ENCODE measurements at places on chromosomes 1 and 21.

DNA sequence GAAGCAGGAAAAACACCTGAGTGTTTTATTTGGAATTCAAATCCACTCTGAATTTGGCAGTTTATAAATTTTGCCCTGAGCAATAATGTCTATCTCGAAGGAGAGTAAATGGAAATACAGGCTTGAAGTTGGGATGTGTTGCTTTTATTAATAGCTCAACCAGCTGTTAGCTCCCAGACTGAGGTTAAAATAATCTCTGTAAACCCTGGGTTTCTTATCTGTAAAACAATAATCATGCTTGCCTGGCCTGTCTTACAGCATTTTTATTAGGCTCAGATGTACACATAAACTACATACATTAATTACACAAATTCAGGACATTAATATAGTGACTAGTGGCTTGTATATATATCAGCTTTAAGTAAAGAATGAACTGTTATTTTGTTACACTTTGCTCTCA, 148.5 kb downstream of the GALNT2 start:
- DNase-seq, result no peak

- DNase-seq, result no peak
Observed at GRCh38 chr1:94624203-94624602, 82.6 kb upstream of the F3 start.

DNA sequence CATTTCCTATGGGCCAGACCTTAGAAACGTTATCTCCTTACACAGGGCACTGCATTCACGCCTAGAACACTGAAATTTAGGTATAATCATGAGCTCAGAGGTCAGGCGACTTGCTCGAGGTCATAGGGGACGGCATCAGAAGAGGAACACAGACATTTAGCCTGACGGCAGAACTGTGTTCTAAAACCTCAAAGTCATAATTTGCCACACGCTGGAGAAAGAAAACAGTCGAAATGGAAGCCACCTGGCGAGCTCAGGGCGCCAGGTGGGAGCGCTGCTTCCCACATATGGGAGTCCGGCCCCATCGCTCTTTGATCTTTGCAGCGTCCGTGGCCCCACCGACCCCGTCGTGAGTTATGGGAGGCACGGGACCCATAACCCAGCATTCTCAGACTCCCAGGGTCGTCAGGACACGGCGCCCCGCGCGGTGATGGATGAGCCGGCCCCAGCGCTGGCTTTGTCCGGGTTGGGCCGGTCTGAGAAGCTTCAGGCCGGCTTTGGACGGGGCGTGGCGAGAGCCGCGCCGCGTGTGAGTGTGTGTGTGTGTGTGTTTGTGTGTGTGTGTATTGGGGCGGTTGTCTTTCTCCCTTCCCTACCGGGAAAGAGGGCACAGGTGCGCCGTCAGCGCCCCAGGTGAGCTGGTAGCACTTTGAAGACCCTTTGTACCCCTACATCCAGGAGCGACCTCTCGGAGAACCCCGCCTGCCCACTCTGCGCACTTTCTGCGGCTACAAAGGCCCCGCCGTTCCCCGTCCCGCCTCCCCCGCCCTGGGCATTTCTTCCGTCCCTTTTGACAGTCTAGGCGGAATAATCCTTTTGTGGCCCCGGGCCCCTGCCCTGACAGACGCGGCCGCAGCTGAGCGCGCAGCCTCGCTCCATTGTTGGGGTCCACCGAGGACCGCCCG, 861 bp upstream of the DRAXIN start:
- DNase-seq, result no peak

DNA sequence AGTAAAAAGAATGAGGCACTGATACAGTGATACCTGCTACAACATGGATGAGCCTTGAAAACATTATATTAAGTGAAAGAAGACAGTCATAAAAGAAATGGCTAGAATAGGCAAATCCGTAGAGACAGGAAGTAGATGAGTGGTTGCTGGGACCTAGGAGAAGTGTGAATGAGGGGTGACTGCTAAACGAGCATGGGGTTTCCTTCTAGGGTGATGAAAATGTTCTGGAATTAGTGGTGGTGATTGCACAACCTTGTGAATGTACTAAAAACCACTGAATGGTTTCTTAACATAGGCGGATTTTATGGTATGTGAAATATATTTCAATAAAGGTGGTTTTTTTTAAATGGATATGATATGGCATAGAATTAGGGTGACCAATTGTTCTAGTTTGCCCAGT, 12.6 kb upstream of the SERINC2 start:
- DNase-seq, result no peak

- DNase-seq, result no peak
Observed at GRCh38 chr1:101144671-101145448, 92.0 kb upstream of the S1PR1 start.

DNA sequence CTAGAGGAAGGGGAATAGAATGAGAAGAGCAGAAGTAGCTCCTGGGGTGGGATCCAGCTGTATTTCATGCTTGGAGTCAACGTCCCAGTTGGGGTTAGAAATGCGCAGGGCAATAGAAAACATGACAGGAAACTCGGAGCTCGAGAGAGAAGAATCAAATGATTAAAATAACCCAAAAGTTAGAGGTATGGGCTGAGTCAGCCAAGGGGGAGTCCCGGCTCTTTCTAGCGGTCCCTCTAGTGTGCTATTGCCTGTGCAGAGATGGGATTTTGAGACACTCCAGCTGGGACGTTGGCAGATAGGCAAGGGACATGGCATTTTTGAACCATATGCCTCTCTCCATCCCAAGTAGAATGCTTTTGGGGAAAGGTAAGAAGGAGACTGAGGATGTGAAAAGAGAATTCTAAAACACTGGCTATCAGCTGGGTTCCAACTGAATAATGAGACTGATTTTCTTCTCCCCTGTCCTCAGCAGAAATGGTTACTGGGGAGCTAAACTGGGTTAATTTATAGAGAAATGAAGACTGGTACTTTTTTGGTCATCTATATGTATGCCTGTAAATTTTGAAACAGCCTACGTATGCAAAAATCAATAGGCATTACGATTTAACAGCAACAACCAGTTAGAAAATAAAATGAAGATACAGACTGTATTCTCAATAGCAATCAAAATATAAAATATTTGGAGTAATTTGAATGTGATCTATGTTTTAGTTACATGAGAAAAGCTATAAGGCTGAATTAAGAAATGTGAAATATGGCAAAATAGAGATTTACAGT, 7.0 kb upstream of the VPS26C start:
- no peak for DNase-seq
